ENCODE measurements at places on chromosomes 1 and 21.

- DNase-seq = no peak
Measured at GRCh38 chr1:50110656-50111055, 1.9 kb downstream of the ELAVL4 start.

GRCh38 chr1:102853136-102853535, 255.2 kb downstream of the COL11A1 start:
- DNase-seq = no peak

- no peak for DNase-seq
Measured at GRCh38 chr1:106564192-106564591, 492.3 kb upstream of the PRMT6 start.

DNA sequence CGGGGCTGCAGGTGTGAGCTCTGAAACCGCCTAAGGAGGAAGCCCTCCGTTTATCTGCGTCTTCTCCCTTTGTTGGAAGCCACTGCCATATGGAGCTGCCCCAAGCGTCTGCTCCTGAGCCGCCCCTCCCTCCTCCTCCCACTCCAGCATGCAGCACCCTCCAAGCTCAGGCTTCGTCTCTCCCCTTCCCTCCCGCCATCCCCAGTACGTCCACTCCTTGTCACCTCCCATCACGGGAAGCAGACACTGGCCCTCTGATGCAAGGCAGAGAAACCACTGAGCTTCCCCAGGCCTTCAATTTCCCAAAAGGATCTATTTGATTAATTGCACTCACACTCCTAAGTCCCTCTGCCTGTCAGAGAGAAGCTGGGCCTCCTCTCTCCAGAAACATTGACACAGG, 52.5 kb downstream of the NFASC start:
- no peak for DNase-seq

DNA sequence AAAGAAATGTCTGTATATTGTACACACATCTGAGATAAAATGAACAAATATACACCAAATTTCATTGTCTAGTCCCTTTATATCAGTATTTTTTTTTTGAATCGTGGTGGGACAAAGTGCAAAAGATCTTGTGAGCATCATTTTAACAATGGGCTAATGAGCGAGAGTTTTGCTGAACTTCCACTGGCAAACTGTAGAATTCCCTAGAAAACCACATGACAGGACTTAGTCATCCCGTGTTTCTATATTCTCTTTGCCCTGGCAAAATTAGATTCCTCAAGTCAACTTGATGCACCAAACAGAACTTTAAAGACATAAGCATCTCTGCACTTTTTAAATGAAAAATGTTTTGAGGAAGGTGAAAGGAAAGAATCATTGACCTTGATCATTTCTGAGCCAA, 488.2 kb upstream of the PTBP2 start:
- DNase-seq = no peak

DNA sequence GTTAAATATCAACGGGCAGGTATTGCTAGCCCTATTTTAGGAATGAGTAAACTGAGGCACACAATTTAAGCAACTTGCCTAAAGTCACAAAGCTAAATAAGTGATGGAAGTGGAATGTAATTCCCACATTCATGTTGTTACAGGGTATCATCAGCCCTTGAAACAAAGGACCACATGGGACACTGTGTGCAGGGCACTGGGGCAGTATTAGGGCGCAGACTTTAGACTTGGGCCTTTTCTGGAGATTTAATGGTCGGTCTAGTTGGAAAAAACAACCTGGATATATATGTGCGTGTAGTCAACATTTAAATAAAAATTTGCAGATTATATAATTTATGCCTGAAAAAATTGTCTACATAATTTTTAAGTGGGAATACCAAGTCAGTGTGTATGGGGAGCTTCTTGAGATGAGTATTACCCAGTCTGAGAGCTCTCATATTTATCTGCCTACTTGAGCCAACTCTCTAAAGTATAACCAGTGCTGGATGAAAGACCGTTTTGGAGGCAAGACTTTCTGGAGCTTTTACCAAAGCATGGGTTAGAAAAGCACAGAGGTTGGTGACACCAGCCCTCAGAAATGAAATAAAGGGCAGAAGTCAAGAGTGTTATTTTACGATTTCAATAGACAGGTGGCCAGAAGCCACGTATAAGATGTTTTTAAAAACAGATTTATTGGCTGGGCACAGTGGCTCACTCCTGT, 1.6 kb downstream of the KDM1A start:
- DNase-seq = no peak

- no peak for DNase-seq
Measured at GRCh38 chr1:21764615-21765423, 18.1 kb downstream of the USP48 start.

GRCh38 chr1:113372546-113372945, 17.8 kb upstream of the MAGI3 start:
- DNase-seq = no peak

GRCh38 chr1:110070282-110070669, 196 bp downstream of the ALX3 start:
- no peak for DNase-seq

GRCh38 chr1:166174108-166174507, 7.3 kb upstream of the FAM78B start:
- no peak for DNase-seq

GRCh38 chr1:236472850-236473788, 50.7 kb upstream of the LGALS8 start:
- DNase-seq = no peak

- no peak for DNase-seq
Measured at GRCh38 chr1:182568647-182569284, 20.3 kb downstream of the RNASEL start.

DNA sequence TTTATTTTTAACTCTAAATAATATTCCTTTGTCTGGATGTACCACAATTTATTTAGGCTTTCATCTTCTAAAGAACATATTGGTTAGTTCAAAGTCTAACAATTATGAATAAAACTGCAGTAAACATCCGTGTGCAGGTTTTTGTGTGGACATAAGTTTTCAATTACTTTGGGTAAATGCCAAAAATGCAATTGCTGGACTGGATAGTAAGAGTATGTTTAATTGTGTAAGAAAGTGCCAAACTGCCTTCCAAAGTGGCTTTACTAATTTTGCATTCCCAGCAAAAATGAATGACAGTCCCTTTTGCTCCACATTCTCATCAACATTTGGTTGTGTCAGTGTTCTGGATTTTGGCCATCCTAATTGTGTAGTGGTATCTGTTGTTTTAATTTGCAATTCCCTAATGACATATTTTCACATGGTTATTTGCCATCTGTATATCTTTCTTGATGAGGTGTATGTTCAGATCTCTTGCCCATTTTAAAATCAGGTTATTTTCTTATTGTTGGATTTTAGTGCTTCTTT, 113.8 kb downstream of the DPYD start:
- no peak for DNase-seq

GRCh38 chr1:234932511-234933430, 195.9 kb downstream of the TOMM20 start:
- DNase-seq = no peak

GRCh38 chr1:10128101-10128765, 82.1 kb upstream of the KIF1B start:
- no peak for DNase-seq

DNA sequence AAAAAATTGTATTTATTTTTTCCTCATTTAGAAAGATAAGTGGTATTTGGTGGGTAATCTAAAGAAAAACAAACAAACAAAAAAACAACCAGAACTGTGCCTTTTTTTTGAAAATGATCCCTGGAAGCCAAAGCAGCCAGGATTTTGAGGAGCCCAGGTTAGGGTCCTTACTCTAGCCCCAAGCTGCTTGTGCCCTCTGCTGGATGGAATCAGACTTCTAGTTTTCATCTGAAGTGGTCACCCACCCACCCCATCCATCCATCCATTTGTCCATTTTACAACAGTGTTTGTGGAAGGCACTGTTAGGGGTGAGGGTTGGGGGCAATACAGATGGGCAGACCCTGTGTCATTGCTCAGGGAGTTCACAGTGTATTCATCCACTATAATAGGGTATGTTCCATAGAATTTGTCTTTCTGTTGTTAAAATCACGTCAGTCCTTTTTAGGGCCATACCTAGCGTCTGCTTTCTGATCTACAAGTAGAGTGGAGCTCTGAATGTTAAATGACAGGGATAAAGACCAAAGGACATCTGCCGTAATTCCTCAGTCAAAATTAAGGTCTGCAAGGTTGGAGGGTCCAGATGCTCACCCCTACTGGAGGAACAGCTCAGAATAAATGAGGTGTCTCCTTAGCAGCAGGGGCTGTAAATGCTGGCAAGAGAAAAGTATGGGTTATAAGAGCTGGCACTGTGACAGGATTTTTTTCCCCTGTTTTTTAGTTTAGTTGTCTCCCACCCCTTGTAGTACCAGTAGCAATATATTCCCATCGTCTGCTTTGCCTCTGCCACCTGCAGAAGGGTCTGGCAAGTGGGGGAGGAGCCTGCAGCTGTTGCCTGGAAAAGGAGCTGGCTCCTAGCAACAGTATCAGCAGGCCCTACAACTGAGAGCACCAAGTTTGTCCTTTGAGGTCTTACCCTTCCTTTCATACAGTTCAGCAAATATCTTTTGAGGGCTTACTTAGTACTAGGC, 3.2 kb downstream of the LRRC42 start:
- DNase-seq = no peak

- DNase-seq = peak; percentile 85
Measured at GRCh38 chr1:40315239-40315794, 1.8 kb downstream of the COL9A2 start.

- no peak for DNase-seq
Measured at GRCh38 chr1:32464191-32464715, 619 bp upstream of the ZBTB8B start.

DNA sequence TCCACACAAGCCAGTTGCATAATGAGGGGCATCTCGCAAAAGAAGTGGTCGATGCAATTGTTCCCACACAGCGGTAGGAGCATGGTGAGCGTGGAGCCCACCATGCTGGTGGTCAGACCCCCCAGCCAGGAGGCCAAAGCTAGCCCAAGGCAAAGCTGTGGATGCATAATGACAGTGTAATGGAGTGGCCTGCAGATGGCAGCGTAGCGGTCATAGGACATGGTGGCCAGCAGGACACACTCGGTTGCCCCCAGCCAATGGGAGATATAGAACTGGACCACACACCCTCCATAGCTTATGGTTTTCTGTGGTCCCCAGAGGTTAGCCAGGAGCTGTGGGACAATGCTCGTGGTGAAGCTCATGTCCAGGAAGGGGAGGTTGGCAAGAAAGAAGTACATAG, 4.3 kb downstream of the OR2C3 start:
- no peak for DNase-seq

DNA sequence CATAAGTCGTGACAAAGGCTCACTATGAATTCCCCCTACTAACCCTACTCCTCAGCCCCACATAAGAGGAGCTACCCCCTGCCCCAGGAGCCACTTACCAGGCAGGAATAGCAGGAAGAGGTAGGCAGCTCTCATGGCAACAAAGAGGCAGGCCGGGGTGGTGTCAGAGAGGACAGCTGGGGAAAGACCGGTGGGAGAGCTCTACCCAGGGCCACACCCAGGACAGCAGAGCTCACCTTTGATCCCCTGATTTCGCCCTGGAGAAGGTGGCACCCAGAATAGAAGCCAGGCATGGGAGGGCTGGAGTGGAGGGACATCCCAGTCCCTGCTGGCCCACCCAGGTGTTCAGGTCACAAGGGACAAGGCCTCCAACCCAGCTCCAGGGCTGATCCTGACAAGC, 2.3 kb downstream of the MFAP2 start:
- no peak for DNase-seq

DNA sequence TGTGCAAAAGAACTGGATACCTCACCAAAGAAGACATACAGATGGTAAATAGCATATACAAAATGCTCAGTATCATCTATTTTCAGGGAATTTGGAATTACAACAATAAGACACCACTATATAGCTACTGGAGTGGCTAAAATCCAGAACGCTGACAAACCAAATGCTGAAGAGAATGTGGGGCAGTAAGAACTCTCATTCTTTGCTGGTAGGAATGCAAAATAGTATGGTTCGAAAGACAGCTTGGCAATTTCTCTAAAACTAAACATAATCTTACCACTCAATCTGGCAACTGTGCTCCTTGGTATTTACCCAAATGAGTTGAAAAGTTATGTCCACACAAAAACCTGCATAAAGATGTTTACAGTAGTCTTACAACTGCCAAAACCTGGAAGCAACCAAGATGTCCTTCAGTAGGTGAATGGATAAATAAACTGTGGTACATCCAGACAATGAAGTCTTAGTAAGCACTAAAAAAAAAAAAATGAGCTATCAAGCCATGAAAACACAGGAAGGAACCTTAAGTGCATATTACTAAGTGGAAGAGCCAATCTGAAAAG, 26.5 kb downstream of the TARBP1 start:
- DNase-seq = no peak

DNA sequence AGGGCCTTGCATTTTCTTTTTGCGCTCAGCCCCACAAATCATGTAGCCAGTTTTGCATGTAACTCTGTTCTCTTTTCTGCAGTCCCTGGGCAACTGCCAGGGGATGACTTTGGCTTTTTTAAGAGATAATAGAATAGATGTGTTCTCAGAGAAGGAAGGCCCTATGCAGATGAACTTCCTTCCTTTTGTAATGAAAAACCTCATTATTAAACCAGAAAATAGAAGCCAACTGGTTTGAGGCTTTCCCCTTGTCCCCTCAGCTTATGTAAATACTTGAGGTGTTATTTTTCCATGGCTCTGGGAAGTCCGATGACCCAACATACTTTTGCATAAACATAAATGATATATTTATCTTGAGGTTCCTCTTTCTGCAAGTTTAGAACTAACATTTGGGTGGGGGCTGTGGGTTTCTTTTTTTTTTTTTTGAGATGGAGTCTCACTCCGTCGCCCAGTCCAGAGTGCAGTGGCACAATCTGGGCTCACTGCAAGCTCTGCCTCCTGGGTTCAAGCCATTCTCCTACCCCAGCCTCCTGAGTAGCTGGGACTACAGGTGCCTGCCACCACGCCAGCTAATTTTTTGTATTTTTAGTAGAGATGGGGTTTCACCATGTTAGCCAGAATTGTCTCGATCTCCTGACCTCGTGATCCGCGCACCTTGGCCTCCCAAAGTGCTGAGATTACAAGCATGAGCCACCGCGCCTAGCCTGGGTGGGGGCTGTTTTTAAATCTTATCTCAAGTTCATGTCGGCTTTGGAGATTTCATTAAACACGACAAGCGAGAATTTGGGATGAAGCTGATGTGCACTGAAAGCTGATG, 14.4 kb upstream of the FCRL5 start:
- DNase-seq = no peak

DNA sequence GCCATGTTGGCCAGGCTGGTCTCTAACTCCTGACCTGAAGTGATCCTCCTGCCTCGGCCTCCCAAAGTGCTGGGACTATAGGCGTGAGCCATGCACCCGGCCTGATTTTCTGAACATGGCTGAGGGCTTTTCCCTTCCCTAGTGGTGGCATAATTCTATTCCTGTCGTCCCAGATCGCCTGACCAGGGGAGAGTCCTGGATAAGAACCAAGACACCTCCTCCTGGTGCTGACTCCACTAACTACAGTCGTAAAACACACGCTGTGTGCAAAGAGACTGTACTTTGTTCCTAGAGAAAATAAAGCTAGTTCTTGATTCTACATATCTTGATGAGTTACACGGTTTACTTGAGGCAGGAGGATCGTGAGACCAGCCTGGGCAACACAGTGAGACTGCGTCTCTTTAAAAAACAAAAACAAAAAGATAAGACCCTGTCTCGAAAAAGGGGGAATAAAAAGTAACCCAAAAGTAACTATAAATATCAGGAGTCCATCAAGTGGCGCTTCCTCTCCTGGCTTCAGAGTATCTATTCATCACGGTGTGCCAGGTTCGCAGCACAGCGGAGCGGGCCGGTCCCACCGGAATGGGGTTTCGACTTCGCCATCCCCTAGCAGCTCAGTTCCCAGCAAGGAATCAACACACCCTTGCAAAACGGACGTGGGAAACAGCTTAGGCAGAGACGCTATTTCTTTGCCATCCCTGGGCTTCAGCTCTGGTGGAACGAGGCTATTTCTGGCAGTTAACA, 973 bp downstream of the SDF4 start:
- DNase-seq = no peak

GRCh38 chr21:45617021-45617921, 26.3 kb upstream of the PCBP3 start:
- no peak for DNase-seq
